ENCODE measurements at places on chromosomes 6 and 20.
A peak's percentile ranks its signal among the peaks of the same experiment; 100 is the strongest.

- DNase-seq, result no peak
These were observed 20.8 kb downstream of the RRBP1 start for GRCh38 chr20:17661121-17661744.

- DNase-seq, result peak; percentile 63
These were observed 77.1 kb downstream of the NINL start for GRCh38 chr20:25508083-25508770.

DNA sequence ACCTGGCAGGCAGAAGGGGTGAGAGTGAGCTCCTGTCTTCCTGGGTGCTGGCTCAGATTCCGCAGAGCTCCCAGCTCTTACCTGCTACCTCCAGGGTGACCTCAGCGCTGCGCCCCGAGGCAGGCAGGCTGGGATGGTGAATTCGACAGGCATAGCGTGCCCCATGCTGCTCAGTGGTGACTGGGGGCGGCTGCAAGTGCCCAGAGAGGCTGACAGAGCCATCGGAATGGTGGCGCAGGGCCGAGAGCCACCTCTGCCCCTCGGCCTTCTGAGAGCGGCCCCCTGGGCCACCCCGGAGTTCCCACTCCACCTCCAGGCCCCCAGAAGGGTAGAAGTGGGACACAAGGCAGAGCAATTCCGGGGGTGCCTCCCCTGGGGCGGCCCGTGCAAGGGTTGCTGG lies 5.5 kb upstream of the RGL2 start:
- no peak for DNase-seq

GRCh38 chr6:147321260-147321659 lies 117.0 kb downstream of the STXBP5 start:
- no peak for DNase-seq

GRCh38 chr6:127222418-127222817 lies 44.2 kb upstream of the RNF146 start:
- no peak for DNase-seq

GRCh38 chr20:10438217-10438616 lies 3.1 kb downstream of the SLX4IP start:
- DNase-seq, result no peak

GRCh38 chr6:32196682-32197616 lies 4.5 kb upstream of the GPSM3 start:
- DNase-seq, result peak; percentile 50

GRCh38 chr6:79512014-79512413 lies 25.2 kb downstream of the LCA5 start:
- DNase-seq, result no peak

DNA sequence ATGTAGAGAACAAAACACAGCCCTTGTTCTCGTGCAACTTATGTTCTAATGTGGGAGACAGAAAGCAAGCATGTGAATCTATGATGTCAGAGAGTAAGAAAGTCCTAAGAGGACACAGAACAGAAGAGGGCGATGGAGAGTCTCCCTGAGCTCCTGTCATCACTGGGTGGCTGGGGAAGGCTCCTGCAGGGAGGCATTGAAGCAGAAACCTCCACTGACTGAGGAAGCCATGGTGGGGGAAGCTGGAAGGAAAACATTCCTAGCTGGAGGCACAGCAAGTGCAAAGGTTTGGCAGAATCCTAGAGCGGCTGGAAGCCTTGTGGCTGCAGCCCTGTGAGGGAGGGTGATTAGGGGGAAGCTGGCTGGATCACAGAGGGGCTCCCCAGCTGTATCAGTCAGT lies 248.0 kb downstream of the CDH26 start:
- peak; percentile 3 for DNase-seq

GRCh38 chr6:125192610-125192930 lies 39.0 kb downstream of the TPD52L1 start:
- no peak for DNase-seq

DNA sequence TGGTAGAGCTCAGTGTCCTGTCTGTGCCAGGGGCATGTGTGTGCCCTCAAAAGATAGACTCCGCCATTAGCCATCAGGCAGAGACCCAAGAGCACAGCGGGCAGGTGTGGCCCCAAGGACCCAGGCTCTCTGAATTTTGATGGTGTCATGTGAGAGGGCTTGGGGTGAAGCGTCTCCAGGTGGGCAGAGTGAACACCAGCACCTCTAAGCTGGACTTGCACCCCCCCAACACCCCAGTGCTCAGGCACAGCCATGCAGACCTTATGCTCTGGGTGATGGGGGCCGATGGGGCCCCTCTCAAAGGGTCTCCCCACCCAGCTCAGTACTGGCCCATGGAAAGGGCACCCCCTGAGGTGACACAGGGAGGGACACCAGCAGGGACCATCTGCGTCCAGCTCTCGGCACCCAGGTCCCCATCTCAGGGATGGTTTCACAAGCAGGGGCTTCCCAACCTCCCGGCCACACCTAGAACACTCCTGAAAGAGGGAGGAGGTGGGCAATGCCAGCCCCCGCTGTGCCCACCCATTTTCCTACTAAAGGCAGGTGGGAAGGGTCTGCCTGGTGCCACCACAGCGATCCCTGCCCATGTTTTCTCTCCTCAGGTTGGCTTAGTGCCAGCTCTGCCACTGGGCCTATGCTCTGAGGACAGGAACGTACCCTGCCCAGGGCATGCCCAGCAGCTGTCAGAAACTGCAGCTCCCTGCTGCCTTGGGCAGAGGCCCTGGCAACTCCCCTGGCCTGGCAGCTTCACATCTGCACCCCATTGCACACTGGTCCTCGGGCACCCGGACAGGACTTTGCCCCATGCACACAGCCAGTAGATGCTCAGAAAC lies 3.5 kb downstream of the CST7 start:
- DNase-seq, result no peak

GRCh38 chr20:51562332-51563173 lies 20.0 kb upstream of the NFATC2 start:
- peak; percentile 98 for DNase-seq

DNA sequence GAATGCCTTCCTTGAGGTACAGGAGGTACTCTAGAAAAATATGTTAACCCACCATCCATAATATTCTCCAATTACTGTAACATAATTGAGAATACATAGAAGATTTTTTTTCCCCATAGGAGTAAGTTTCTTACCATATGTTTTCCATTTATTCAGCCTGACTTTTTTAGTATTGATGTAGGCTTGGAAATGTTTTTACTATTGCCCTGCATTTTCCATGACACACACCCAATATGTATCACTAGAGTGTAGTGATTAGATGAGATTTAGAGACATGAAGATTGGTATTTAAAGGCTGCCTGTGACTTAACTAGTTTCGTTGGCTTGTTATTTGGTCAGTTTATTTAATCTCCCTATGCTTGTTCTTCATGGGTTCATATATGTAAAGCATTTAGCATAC lies 39.5 kb downstream of the KCNQ5 start:
- no peak for DNase-seq

DNA sequence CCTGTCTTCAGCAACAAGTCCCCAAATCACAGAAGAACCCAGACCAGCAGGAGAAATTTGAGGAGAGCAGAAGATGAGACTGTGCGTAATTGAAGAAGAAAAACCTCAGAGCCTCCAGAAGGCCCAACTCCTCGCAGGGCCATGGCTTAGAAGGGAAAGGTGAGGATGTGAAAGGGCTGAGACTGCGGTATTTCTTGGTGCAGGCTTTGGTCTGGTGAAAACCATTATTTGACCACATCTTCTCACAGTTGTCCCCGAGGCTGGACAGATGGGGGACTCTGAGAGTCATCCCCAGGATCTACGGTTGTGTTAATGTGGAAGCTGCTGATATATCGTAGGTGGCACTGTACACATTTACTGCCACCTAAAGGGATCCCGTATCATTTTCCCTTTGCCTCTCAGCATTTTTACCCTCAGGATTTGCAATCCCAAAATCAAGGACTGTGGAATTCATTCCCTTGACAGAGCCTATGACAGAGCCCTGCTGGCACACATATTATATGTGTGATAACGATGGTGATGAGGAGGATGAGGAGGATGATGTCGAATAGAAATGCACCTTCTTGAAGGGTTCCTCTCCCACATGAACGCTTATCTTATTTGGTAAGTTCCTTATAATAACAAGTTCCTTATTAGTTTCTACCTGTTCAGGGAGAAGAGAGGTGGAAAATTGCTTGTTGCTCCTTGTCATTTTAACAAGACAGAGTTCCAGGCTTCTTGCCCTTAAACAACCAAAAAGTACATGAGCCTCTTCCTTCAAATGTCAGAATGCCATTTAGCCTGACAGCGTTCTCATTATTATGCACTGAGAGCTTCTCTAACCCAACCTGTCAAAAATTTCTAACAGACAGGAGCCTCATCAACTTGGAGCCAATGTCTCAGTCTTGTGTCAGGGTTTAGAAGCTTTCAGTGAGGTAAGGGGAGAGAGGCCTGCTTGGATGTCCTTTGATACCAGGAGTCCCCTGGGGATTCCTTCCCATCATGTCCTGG lies 135.8 kb downstream of the PXDC1 start:
- DNase-seq, result no peak

DNA sequence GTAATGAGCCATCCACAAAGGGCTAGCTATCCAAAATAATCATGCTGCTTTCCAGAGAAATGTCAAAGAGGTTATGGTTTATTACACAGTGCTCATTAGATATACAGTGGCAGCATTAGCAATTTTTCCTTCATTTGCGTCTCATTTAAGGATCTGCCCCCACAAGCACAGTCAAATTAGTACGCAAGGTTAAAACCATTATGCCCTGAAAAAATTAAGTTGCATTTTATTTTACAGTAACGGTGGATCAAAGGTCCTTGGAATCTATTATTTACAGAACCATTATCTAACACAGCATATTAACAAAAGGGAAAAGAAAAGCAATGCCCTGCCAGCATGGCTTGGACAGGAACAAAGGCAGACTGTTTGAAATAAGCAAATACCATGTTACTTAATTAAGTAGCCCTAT lies 144.8 kb downstream of the PDSS2 start:
- DNase-seq, result no peak

- no peak for DNase-seq
These were observed 208.3 kb downstream of the PTPRK start for GRCh38 chr6:128311944-128312570.

GRCh38 chr20:13855613-13856012 lies 70.8 kb downstream of the NDUFAF5 start:
- DNase-seq, result no peak

DNA sequence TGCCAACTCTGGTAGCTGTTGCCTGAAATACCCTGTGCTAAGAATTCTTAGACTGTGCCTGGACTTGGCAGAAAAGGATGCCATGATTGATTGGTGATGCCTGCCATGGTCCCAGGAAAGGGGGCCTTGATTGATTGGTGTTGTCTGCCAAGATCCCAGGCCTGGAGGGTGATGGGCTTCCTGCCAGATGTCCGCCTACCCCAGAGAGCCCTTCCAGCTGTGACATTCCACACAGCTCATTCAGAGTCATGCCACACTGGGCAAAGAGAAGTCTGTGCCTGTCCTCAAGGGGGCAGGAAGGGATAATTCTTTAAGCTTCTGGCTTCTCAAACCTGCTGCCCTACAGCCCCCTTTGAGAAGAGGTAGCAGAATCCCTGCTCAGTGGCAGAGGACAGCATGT lies 24.6 kb downstream of the RIMS4 start:
- DNase-seq, result no peak

- no peak for DNase-seq
These were observed at the start of gene AIG1 for GRCh38 chr6:143060806-143061596. AIG1 (plus strand) TSS chr6:143060889; CDS start chr6:143060926, 37 bp downstream.

DNA sequence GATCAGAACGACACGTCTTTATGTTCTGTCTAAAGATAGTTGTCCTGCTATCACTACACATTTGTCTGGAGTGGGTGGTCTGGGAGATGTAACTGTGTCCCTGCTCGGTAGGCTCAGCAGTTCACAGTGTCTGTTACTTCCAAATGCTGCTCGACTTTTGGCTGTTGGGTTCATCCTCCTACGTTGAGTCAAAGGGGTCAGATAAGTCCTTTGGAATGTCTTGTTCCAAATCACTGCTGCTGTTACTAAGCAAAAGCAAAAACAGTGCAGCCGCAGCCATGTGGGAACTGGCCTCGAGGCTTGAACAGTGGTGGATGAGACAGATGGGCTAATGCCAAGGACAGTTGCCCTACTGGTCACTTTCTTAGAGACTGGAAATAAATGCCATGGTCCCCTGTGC lies 272.2 kb upstream of the MAP3K7 start:
- DNase-seq, result no peak

DNA sequence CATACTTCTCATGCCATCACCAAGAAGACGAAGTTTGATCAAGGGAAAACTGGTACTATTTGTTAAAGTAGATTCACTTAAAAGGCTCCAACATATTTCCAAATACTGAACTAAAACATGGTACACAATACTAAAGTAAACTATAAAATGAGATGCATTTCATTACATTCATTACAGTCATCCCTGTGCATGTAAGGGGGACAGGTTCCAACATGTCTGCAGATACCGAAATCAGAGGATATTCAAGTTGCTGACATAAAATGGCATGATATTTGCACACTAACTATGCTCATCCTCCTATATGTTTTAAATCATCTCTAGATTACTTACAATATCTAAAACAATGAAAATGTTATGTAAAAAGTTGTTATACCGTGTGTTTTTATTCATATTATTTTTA lies 893.9 kb upstream of the MANEA start:
- no peak for DNase-seq

GRCh38 chr20:36528875-36529417 lies 12.4 kb upstream of the MYL9 start:
- DNase-seq, result no peak

DNA sequence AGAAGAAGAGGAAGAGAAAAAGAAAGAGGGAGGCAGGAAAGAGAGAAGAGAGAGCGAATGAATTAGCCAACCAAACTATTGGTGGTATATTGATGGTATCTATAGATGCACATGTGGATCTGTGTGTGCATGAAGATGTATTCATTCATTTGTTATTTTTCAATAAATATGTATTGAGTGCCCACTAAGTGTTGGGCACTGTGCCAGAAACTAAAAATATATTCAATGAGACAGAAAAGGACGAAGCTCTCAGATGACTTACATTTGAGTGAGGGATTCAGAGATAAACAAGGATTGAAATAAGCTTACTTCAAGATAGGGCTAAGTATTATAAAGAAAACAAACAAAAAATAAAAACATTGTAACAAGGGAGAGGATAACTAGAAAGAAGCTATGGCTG lies 154.9 kb downstream of the TSHZ2 start:
- DNase-seq, result no peak

DNA sequence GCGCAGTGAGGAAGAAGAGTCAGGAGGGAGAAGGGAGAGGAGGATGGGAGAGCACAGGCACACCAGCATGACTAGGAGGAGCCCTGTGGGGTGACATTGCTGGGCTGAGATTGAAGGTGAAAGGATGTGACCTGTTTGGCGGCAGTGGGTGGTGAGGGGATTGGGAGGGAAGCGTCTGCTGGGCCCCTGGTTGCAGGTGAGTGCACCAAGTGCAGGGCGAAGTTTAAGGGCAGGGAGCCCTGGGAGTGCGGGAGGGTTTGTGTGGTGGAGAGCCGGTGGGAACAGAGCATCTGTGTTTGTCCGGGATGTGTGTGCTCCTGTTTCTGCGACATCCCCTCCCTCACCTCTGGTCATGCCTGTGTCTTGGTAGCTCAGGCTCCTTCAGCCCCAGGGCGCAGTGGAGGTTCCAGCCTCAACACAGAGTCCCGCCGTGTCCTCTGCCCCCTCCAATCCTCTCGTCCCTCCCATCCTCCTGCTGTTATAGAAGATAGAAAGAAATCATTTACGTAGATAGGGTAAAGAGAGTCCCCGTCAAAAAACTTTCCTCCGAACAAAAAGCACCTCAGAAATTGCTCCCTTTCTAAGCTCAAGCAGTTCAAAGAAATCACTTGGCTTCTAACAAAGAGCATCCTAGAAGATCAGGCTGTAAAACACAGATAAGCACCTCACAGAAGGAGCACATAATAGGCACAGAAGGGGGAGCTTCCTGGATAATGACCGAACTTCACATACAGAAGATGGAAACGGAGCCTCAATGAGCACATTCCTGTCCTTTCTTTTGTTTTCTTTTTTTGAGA lies 25.0 kb downstream of the ULBP1 start:
- DNase-seq, result no peak

GRCh38 chr6:31541059-31541657 lies 645 bp downstream of the DDX39B start:
- DNase-seq, result peak; percentile 64
